Upper lobe of right lung (tissue), 1 donor: ENCODE measurements at places on chromosomes 12 and 14.

DNA sequence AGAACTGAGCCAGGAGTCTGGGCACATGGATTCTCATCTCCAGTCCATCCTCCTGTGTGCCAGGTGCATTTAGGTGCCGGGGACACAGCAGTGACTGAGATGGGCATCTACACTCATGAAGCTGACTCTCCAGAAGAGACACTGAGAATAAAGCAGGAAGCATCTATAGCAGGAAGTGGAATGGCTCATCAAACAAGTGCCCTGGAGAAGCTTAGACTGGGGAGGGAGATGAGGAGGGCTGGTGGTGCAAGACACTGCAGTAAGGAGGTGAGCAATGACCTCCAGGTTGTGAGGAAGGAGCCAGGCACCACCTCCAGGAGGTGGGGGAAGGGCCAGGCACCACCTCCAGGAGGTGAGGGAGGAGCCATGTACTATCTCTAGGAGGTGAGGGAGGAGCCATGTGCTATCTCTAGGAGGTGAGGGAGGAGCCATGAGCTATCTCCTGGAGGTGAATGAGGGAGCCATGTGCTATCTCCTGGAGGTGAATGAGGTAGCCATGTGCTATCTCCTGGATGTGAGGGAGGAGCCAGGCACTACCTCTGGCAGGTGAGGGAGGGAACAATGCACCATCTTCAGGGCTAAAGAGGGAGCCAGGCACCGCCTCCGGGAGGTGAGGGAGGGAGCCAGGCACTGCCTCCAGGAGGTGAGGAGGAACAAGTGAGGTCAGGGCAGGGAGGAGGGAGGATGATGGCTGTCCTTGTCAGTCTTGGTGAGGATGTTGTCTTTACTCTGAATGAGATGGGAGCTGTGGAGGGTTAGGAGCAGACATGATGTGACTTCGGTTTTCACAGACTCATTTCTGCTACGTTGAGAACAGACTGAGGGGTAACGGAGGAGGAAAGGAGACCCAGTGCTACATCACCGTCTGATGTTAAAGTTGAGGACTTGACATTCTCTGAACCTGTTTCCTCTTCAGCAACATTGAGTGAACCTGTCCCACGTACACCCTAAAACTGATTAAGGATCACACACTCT lies 961.9 kb upstream of the TMEM132C start:
- DNase-seq: no peak

- DNase-seq: no peak
Measured at GRCh38 chr14:101826351-101826750, 64.8 kb downstream of the PPP2R5C start.

DNA sequence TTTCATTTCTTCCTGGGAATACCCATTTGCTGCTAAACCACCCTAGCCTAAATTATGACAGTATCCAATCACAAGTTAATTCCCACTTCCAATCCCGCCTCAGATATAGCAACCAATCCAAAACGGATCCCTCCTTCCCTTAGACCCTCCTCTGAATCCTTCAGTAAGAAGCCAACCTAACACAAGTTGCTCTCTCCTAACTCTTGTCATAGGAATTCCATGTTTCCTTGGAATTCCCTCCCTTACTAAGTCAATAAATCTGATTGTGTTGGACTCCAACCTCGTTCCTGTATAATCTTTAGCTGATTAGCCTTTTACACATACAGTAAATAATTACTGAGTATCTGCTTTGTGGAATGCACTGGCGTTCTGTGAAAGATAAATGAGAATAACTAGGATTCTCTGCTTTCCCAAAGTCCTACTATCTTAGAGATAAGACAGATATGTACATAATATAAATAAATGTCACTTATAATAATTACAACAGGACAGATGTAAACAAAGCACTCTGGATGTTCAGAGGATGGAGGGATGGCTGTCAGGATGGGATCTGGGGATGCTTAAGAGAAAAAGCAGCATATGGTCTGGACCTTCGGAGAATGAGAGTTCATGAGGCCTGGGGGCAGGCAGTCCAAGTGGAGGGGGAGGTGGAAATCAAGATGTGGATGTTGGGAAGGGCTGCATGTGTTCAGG lies 185.8 kb upstream of the SOX5 start:
- no peak for DNase-seq

GRCh38 chr12:6249580-6249979 lies 49.4 kb downstream of the CD9 start:
- DNase-seq: peak; percentile 8

DNA sequence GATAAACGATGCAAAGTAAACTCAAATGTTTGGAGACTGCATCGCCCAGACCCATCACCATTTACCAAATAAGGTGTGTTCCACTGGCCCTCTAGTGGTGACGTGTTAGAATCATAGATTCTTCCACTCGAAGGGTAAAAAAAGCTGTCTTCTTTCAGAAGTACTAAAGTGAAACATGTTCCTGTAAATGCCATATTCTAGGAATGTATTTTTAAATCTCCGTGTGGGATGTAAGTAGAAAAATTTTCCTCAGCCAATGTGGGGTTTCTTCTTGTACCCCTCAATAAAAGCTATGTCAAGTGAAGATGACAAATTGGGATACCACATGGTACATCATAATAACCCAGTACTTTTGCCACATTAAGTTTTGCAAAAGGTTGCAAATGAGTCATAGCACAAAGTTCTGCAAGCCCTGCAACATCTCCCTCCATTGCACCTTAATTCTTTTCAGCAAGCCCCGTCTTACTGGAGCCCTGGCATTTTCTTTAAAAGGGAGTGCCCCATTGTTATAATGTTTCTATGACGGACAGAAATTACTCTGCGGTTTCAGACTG lies 100.8 kb downstream of the CCER1 start:
- no peak for DNase-seq

DNA sequence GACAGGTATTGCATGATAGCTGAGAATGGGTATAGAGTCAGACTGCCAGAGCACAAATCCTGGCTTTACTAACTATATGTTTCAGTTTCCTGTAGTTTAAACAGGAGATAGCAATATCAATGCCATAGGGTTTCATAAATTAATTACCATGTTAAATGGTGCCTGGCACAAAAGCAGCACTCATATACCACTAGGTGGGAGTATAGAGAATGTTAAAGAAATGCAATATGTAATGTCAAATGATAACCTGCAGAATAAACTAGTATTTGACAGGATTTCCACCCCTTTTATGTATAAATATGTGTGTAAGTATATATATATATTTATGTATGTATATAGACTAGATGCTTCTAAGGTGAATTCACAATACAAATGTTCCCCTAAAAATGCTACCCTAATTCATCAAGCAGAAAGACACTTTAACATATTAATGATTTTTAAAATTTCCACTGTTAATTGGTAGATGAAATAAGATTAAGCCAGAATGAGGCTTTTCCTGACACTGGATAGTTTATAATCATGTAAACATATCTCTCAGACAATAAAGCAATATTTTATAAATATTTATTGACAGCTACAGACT lies 8.6 kb downstream of the WDR89 start:
- DNase-seq: no peak

DNA sequence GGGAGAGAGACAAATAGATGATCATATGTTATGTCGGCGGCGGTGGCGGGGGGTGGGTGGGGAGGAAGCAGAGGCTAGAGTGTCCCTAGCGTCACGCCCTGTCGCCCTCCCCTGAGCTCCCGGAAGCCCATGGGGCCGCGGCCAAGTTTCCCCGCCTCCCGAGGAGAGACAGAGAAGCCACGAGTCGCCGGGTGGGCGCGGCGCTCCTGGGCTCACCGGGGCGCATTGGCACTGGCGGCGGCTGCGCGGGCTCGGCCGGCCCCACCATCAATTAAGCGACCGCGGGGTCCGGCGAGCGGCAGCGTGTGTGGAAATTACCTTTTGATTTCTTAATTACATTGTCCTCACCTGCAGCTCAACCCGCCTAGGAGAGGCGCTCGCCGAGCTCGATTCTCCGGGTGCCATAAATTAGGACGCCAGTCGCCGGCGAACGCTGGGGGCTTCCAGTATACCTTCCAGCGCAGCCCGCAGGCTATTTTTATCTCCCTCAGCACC lies 119.9 kb upstream of the LHX5 start:
- peak; percentile 80 for DNase-seq

DNA sequence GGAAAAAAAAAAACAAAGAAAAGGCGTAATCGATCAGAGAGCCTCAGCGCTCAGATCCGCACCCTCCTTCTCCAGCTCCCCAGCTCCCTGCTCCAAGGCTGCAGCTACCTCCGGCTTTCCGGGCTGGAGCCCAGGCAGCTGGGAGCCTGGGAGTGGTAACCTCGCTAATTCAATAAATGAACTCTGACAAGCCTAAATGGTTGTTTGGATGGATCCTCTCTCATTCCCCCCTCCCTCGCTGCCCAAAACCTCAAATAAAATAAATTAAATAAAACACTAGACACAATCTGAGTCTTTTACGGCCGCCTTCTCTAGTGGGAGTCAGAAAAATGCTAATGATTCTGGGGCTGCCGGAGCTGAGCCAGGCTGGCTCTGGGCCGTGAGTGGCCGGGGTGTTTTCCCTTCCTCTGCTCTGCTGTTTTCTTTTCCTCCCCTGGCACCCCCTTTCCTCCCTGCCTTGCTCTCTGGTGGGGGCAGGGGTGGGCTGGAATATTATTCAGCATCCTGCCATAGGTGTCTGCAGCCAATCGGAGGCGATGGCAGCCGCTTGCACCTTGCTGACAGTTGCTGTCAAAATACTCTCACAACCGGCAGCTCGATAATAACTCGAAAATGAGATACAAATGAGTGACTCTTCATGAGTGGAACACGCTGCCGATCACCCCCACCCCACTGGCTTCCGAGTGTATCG lies 76.1 kb downstream of the RBM19 start:
- DNase-seq: no peak

DNA sequence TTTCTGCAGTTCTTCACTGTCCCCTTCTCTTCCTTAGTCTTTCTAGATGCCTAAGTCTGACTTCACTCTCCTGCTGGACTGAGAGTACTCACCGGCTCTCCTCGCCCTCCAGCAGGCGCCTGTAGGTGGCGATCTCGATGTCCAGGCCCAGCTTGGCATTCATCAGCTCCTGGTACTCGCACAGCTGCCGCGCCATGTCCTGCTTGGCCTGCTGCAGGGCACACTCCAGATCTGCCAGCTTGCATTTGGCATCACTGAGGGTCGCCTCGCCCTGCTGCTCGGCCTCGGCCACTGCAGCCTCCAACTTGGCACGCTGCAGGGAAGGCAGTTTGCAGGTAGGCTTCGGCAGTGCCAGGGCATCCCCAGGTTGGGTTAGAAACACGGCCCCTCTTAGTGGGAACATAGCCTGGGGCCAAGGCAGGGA lies 5.2 kb downstream of the KRT84 start:
- DNase-seq: peak; percentile 74

- no peak for DNase-seq
Measured at GRCh38 chr12:4820971-4821370, 88.7 kb upstream of the KCNA1 start.

GRCh38 chr12:22275843-22276242 lies 58.7 kb downstream of the ST8SIA1 start:
- peak; percentile 70 for DNase-seq

- no peak for DNase-seq
Measured at GRCh38 chr12:9252256-9252655, 44.1 kb upstream of the PZP start.

DNA sequence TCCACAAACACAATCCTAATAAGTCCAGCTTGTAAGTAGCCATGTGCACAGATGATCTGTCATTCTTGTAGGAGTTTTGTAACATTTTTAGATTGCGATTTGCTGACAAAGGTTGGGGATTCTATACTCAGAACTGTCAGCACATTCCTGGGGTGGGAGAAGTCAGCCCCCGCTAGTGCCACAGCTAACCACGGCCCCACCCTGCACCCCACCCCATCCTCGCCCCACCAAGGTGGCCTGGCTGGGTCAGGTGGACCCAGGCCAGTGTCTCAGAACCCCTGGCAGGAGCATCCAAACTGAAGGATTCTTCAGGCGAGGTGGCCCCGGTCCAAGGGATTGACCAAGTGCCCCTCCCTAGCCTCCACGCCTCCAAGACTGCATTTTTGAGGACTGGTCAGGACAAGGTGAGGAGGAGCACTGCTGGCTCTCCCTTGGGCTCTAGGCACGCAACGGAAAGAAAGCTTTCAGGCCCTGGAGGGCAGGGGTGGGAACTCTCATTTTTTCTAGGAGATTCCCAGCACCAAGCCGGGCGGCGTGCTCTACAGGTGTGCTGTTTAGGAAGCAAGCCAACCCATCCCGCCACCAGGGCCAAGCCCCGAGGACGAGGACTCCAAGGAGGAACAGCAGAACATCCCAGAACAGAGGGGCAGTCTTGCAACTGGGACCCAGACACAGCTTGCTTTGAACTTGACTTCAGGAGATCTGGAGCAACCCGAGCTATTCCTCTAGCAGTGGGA lies 172.8 kb downstream of the BCL11B start:
- DNase-seq: no peak

GRCh38 chr14:61451891-61452400 lies 130.6 kb downstream of the PRKCH start:
- DNase-seq: no peak

- DNase-seq: no peak
Measured at GRCh38 chr12:15179672-15180071, 41.5 kb downstream of the RERG start.

DNA sequence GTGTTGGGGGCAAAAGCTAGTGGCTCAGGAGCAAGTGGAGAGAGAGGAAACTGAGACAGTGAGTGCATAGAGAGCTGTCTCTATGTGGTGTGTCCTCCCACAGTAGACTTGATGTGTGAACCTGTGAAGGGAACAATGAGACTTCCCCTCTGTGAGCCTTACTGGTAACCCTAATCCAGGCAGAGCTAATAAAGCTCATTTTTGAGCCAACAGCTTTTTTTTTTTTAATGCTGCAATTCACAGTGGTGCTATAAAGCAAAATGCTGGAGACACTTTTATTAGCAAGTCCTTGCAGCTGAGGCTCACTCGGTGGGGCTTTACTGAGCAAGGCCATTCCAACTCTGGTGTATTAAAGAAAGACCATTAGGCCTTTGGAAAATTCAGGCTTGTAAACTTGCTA lies 26.9 kb downstream of the FBXW8 start:
- DNase-seq: no peak

- DNase-seq: peak; percentile 63
Measured at GRCh38 chr14:38616959-38617358, 361.1 kb upstream of the CLEC14A start.

GRCh38 chr12:6963791-6964413 lies 6.6 kb downstream of the PHB2 start:
- DNase-seq: peak; percentile 69

GRCh38 chr12:109592905-109593272 lies 19.3 kb downstream of the MVK start:
- no peak for DNase-seq

DNA sequence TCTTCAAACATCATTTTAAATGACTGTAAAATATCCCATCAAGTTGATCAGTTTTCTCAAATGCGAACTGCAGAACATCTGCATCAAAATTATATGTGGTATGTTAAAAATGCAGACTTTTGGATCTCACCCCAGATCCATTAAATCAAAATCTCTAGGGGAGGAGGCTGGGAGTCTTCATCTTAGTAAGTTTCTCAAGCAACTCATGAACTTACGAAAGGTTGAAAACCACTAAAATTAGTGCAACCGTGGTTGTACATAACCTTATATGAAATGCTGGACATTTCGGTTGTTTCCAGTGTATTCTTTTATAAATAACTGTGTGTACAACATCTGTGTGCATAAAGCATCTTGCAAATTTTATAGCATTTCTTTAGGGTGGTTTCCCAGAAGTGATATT lies 39.2 kb downstream of the ZFP36L1 start:
- DNase-seq: no peak
